ENCODE measurements at places on chromosomes 16 and 17. TPM values are rescaled to one million over a fixed set of nuclear protein-coding genes. Genes with fewer than 3 reads are reported as not detected.

Gene ZNF23
- 9.7 TPM for total RNA-seq

Gene ATPAF2
- 25.8 TPM for total RNA-seq

Gene ATP6V0A1
- total RNA-seq = 22.1 TPM

Gene RNF157
- 100 TPM for total RNA-seq

Gene AIPL1
- total RNA-seq = not detected

Gene PRSS27
- total RNA-seq = 7.6 TPM

Gene ANKRD40CL
- total RNA-seq = not detected

Gene C16orf92
- total RNA-seq = not detected

Gene TP53TG3C
- not detected for total RNA-seq

Gene SLC9A5
- 7.9 TPM for total RNA-seq

Gene SSTR5
- total RNA-seq = not detected

Gene HS3ST6
- total RNA-seq = not detected

Gene CD300LB
- not detected for total RNA-seq

Gene NPIPA2
- 3.1 TPM for total RNA-seq

Gene NEK8
- 10.9 TPM for total RNA-seq

All from activated T-cell treated with anti-CD3 and anti-CD28 coated beads, Interleukin-2, amount 50 U/mL, for 72 hours (primary cell).